ENCODE measurements at places on chromosomes 1 and 21.

DNA sequence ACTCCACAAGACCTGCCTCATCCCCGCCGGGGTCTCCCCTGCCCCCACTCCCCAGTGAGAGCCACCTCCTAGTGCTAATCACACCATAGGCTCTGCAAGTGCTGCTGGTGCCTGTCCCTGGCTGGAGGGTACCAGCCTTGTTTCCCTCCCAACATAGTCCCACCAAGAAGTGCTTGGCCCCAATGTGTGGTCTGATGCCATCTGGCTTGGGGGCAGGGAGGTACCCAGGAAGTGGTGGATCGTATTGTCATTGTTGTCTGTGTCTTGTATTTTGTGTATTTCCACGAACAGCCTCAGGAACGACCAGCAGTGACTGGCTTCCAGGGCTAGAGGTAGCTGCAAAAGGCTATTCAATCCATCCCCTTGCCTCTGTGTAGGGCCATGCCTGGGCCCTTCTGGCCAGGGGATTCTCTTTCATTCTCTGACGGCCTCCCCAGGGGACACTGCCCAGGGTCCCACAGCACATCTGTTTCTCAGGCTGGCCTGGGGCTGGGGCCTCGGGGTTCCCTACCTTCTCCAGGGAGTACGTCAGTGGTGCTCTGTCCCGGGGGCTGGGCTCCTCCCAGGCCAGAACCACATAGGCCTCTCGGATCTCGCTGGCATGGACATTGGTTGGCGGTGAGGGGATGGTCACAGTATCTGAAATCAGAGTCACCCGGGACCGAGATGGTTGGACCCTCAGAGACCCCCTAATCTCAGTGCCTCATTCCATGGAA, 22.8 kb downstream of the MYOM3 start:
- DNase-seq = no peak

DNA sequence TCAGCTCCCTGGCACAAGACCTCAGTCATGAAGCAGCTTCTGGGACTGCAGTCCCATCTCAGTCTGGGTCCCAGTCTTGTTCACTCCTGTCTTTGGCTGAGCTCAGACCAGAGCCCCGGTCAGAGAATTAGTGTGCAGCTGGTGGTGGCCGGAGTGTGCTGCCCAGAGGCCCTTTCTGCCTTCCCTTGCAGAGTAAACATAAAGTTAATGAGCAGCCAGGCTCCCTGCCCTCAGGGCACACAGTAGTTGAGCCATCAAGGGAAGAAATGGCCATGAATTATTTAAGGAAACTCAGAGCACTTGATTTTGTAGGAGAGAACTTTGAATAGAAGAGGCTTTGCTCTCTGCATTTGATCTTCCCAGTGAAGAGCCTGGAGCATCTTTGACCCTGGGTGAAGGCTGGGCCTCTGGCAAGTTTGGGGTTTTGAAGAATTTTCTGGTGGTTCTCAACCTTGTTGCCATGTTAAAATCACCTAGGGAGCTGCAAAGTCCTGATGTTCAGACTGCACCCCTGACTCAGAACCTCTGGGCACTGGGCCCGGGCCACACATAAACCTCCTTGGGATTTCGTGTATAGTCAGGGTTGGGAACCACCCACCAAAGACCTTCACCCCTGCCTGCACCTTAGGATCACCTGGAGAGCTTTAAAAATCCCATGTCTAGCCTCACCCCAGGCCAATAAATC, 26.4 kb upstream of the SELENON start:
- DNase-seq = no peak

GRCh38 chr21:41763996-41764395, 2.9 kb downstream of the RIPK4 start:
- DNase-seq = no peak

DNA sequence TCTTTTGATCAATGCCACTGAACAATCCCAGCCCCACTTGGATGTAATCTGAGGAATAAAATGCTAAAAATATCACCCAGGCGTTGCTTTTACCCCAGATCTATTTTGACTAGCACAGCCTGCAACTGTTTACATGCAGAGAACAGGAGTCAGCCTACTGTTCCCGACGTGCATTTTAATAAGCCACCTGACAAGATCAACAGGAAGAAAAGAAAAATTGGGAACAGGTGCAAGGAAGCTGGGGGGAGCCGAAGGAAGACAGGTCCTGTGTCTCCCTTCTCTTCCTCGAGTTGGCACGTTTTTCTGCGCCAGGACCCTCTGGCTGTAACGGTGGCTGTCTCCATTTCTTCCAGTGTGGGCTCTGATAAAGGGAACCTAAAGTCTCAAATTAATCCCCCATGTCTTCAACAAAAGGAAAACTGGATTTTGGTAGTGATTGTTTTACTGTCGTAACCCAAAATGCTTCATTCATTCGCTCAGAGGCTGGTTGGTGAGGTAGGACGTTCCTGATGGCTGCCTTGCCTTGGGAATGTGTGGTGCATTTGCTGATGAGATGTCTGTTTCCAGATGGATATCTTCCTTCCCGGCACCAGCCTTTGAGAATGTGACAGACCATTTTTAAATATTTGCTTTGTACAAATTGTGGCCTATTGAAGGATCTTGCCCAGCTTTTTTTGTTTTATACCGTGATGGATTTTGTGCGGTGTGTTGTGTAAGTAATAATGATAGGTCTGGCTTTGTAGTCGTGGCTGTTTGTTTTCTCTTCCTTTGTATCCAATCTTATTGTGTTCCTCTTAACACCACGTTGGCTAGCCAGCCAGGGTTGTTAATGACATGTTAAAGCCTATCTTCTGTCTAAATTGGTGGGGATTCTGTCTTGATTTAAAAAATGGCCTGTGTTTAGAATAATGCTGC, 117.5 kb downstream of the C1orf21 start:
- no peak for DNase-seq

DNA sequence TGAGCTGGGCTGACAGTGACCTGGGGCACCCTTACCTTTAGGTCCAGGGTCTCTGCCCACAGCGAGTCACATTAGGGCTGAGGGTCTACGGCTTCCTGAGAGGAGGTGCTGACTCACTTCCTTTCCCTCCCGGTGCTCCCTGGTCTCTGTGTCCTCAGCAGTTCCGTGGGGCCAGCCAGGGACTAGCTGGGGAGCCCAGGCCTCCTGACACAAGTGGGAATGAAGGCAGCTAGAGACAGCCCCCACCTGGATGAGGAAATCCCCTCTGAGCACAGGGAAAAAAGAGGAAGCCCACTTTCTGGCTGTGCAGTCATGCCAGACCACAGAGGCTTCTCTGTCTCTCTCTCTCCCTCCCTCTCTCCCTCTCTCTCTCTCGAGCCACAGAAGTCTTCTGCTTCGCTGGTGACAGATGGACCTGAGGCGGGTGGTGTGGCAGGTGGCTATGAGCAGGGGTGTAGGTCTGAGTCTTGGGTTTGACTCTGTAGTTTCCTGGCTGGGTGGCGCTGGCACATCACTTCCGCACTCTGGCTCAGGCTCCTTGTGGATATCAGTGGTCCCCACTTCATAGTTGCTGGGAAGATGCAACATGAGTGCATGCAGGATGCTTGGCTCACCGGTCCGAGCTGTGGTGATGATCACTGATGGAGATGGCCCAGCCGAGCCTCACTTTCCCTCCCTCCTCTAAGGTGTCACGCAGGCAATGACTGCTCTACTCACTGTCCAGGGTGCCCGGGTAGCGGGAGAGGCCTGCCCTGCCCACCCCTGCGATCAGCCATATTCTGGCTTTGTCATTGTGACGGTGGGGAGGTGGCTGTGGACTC, 3.5 kb downstream of the SLC66A1 start:
- no peak for DNase-seq

- DNase-seq = peak; percentile 10
Measured at GRCh38 chr21:46156678-46157077, 1.3 kb upstream of the FTCD start.

DNA sequence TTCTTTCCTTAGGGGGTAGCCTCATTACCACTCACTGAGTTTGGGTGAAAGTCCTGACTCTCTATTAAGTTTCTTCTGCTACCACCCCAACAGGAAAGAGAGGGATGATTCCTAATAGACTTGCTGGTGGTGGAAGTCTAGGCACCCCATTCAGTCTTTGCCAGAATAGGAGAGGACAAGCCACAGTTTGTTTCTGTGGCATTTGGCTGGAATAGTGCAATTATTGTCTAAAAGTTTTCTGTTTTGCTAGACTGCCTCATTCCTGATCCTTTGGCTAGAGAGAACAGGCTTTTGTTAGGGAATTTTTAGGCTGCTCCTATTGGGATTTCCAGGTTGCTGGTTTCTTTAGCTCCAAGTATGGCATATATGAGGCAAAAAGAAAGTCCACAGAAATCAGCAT, 9.9 kb upstream of the HJV start:
- no peak for DNase-seq

- no peak for DNase-seq
Measured at GRCh38 chr1:212981571-212982328, 31.4 kb downstream of the VASH2 start.

DNA sequence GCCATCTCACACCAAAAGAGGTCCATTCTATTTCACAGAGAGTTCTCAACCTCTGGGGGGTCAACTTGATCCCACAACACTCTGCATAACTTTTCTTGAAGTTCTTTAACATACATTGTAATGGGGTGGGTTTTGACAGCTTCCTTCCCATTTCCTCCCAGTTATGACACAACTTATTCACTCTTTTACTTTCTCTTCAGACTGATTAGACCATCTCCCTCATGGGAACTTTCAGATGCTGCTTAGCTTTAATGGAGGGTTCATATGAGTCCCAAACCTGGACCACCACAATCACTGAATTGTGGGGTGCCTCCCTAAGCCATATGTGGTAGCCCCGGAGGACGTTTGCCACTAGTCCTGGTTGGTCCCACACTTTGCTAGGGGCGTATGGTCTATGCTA, 28.3 kb upstream of the KCNJ15 start:
- no peak for DNase-seq

DNA sequence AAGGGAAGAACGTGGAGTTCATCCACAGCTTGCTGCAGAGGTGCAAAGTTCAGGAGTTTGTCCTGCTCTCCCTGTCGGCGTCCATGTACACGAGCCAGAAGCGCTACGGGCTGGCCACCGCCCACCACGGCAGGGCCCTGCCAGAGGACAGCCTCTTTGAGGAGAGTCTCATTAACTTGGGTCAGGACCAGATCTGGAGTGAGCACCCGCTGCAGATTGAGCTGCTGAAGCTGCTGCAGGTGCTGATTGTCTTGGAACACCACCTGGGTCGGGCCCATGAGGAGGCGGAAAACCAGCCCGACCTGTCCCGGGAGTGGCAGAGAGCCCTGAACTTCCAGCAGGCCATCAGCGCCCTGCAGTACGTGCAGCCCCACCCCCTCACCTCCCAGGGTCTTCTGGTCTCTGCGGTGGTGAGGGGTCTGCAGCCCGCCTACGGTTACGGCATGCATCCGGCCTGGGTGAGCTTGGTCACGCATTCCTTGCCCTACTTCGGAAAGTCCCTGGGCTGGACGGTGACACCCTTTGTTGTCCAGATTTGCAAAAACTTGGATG, 73.8 kb upstream of the MORC3 start:
- no peak for DNase-seq

DNA sequence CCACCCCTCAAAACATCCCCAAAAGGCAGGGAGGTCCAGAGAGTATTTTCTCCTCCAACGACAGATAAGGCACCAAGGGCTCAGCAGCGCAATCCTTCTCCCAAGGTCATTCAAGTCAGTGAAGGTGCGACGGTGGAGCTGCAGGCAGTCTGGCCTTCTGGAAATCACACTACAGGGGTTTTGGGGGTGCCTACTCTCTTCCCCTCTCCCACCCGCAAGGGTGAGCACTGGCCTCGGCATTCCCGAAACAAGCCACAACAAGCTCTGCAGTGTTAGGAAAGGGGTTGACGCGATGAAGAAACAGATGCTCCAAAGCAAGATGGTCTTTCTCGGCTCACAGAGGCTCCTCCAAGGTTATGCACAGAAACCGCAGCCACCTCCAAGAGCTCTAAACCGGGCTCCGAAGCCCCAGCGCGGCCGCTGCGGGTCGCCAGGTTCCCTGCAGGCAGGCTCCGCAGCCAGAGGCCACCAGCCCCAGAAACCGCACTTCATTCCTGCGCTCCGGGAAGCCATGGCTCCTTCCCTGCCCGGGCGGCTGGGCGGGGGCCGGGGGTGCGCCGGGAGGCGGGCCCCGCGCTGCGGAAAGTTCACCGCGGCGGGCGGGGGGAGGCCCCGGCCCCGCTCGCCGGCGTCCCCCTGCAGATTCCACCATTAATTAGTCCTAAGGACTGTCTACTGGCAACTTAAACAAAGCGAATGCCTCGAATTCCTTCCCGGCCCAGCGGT, 1.1 kb downstream of the LUZP1 start:
- peak; percentile 69 for DNase-seq

DNA sequence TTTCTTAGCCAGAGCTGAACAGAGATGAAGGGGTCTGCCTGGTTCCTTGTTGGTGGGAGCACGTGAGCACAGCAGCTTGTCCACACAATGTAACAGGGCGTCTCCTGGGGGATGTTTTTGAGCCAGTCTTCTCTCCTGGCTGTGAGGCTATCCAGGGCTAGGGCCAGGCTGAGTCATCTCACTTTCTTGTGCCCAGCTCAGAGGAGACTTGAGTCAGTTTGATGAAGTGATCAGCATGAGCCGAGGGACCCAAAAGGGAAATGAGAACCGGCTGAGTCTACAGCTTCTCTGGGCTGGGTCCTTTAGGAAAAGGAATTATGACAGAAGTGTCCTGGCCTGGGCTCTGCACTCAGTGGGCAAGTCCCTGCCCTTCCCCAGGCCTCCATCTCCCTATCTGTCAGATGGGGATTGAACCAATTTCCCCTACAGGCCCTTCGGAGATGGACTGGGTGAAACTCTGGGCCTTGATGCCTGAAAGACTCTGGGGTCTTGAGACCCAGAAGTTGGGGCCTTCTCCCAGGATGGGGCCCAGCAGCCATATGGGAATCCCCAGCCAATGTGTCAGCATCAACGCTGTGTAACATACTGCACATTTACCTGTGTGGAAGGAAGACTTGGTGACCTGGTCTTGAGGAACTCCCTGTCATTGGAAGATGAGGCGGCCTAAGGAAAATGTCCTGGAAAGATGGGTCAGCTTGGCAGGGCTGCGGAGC, 36.6 kb downstream of the DMRTB1 start:
- no peak for DNase-seq

DNA sequence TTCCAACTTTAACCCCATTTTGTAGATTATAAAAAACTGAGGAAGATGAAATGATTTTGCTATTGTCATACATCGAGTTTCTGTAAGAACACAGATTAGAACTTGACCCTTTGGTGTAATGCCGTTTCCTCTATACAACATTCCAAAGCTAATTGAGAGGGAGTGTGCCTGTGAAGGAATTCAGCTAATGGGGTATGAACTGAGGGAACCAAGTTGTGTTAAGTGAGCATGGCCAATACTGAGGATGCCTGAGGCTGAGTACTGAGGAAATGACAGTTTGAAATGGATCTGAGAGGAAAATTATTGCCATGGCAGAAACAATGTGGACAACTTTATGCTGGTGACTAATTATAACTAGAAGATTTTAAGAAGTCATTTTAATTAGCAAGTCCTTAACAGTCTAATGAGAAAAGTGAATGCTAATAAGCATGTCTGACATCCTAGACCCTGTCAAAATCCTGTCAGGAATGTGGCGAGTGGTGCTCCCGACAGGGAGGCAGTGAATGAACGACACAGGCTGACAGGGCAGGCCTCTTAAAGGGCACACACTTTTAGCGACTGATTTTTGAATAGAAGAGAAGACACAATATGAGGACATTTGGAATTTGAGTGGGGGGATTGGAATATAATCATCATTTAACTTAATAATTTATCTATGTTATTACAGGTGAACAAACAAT, 262.5 kb downstream of the HLX start:
- no peak for DNase-seq

Data from femur (tissue), 1 donor.